ENCODE measurements at places on chromosomes 7 and 10.

GRCh38 chr10:73376679-73377078 is 18.0 kb upstream of the CFAP70 start:
- DNase-seq = no peak

DNA sequence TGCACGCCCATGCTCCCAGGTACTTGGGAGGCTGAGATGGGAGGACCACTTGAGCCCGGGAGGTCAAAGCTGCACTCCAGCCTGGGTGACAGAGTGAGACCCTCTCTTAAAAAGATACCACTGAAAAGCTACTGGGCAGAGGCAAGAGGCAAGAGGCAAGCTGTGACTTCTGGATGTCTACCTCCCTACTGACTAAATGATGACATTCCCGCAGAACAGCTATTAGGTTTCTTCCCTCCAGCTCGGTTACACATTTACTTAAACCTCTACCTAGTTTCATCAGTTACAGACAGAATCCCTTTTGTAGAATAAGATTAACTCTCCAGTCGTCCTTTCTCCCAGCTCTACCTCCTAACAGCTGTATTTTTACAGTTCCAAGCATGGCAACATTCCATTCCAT is 21.2 kb downstream of the RHEB start:
- DNase-seq = no peak

GRCh38 chr10:103958996-103959395 is 7.9 kb upstream of the SLK start:
- no peak for DNase-seq

DNA sequence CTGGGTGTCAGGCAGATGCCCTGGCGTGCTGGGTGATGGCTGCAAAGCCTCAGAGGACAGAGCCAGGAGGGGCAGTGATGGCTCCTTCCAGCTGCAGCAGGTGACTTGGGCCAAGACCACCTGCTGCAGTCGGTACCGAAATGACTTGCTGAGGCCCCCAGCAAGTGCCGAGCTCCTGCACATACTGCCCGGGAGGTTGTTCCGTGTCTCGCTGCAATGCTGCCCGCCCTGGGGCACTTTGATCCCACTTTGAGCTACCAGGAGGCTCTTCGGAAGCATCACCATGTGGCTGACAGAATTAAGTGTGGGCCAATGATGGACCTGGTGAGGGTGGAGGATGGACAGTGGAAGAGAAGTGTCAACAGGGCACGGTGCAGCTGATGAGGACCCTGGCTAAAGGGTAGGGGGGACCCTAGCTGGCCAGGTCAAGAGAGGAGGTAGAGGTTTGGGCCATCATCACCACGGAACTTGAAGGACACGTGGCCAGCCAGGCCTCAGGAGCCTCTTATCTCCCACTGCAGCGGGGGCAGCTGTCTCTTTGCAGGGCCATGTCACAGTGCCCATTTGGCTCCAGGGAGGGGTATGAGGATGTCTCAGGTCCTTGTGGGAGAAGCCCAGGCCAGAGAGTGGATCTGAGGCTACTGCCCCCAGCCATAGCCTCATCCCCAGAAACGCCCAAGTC is 51.1 kb upstream of the NANOS1 start:
- no peak for DNase-seq

- DNase-seq = no peak
Measured at GRCh38 chr7:70456719-70457118, 675.2 kb upstream of the GALNT17 start.
